ENCODE measurements at places on chromosomes 2 and 18.

DNA sequence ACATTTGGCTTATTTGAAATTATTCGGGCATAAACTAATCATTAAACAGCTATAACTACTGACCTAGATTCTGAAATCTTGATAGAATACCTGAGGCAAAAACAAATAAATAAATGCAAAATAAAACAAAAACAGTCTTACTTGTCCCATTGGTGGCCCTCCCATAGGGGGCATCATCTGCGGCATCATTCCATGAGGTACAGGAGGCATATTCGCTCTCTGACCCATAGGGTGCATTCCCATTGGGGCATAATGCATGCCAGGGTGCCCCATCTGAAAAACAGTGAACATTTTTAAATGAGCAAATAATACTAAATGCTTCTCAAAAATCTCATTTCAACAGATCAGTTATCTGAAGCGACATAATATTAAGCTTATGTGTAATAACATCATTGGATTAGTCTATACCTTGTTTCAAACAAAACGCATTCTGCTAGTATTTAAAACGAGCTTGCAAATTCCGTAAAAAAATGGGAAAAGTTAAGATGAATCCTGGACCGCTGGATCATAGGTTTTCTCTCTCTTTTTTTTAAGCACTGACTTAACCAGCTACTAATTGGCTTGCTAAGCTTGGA, 1.3 kb downstream of the PRPF40A start:
- DNase-seq, result no peak

DNA sequence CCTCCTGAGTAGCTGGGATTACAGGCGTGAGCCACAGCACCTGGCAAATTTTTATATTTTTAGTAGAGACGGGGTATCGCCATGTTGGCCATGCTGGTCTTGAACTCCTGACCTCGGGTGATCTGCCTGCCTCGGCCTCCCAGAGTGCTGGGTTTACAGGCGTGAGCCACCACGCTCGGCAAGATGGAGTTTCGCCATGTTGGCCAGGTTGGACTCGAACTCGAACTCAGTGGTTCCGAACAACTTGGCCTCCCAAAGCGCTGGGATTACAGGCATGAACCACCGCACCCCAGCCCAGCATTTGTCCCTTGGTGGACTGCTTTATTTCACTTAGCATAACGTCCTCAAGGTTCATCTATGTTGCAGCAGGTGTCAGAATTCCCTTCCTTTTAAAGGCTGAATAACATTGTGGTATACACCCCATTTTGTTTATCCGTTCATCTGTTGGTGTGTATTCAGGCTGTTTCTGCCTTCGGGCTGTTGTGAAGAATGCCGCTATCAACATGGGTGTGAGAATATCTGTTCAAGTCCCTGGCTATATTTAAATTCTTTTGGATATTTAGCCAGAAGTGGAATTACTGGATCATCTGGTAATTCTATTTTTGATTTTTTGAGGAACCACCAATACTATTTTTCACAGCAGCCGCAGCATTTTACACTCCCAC, 1.2 kb upstream of the CENPA start:
- DNase-seq, result no peak

- no peak for DNase-seq
These were observed 28.3 kb upstream of the UBE2E3 start for GRCh38 chr2:180952082-180952481.

GRCh38 chr2:230757476-230757875, 44.8 kb downstream of the CAB39 start:
- DNase-seq, result no peak

Measured in stimulated activated CD4-positive, alpha-beta T cell treated with anti-CD3 and anti-CD28 coated beads, TNF-alpha, amount 100 ng/mL, for 24 hours (primary cell).